ENCODE measurements at places on chromosomes 1 and 21.

- no peak for DNase-seq
These were observed 430 bp downstream of the BTG2 start for GRCh38 chr1:203305809-203306088.

GRCh38 chr21:44647222-44647552, 973 bp downstream of the KRTAP10-11 start:
- no peak for DNase-seq

DNA sequence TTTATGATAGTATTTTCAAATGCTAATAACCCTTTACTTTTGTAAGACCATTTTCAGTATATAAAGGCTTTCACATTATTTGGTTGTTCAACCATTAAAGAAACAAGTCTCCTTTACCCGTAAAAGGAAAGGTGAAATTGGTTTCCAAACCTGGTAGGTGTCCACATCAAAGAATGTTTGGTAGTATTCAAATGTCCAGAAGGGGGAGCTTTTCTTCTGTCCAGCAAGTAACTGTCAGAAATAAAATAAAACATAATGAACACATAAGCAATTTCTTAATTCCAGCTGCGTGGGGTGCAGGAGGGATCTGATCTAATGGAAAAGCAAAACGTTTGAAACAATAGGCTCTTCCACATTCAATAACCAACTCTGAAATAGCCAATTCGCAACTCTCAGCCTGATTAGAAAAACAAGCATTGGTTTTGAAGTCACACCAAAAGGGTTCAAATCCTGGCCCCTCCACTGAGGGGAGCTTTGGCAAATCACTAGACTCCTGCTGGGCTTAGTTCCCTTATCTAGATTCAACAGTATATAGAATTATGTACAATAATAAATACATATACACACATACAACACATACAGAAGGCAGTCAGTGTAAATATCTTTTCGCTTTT, 11.0 kb downstream of the YIPF1 start:
- DNase-seq = peak; percentile 76

DNA sequence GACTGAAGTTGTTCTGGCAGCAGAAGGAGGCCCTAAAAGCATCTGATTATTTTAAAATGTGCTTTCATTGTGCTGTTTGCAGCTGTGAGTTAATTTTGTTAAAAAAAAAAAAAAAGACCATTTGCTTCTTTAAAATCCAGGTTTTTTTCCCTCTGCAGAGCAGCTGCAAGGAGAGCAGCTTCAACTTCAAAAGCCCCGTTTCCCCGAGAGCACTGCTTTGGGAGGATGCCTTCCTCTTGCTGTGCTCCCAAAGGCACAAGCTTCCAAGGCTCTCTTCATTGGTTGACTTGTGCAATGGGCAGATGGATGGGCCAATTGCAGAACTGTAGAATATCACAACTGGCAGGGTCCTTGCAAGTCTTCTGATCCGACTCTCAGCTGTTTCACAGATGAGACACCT, 459.2 kb upstream of the PKN2 start:
- DNase-seq = no peak

DNA sequence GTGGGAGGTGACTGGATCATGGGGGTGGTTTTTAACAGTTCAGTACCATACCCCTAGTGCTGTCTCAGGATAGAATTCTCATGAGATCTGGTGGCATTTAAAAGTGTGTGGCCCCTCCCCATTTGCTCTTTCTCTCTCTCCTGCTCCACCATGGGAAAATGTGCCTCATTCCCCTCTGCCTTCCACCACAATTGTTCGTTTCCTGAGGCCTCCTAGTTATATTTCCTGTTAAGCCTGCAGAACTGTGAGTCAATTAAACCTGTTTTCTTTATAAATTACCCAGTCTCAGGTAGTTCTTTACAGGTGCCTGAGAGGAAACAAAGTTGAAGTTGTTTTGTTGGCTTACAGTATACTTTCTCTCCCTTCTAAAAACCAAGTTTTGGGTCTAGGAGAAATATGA, 23.1 kb upstream of the SLC22A15 start:
- no peak for DNase-seq

DNA sequence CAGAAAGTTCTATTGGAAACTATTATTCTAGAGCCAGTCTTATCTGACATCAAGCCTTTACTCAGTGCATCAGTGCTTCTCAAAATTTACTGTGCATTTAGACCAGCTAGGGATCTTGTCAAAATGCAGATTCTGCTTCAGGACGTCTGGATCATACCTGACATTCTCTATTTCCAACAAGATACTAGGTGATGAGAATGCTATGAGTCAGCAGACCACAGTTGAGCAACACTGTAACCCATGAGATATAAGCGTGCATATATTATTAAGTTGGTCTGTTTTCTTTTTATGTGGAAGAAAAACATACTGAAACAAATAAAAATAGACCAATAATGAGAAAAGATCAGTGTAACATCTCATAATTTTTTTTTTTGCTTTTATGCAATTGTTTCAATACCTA, 40.4 kb upstream of the KCNH1 start:
- DNase-seq = no peak

GRCh38 chr1:44531785-44532566, 126.9 kb downstream of the RNF220 start:
- peak; percentile 42 for DNase-seq

GRCh38 chr1:201877877-201878401, 10.8 kb upstream of the SHISA4 start:
- peak; percentile 77 for DNase-seq

GRCh38 chr21:45715441-45715840, 71.9 kb downstream of the PCBP3 start:
- DNase-seq = no peak

DNA sequence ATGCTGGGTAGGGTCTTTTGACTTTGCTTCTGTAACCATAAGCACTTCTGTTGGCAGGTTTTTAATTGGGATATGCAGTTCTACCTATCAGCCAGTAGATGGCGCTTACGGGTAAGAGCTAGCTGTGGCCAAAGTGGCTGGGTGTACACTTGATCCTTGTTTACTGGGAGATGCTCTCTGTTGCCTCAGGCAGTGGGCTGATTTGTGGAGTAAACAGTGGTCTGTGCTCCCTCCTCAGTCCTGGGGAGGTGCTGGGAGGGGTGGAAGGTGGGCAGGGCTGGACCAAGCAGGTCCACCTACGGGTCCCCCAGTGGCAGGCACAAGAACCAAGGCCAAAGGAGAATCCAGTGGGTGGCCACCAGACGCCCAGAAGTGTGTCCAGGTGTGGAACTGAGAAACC, 43.4 kb downstream of the RALGPS2 start:
- DNase-seq = peak; percentile 62

DNA sequence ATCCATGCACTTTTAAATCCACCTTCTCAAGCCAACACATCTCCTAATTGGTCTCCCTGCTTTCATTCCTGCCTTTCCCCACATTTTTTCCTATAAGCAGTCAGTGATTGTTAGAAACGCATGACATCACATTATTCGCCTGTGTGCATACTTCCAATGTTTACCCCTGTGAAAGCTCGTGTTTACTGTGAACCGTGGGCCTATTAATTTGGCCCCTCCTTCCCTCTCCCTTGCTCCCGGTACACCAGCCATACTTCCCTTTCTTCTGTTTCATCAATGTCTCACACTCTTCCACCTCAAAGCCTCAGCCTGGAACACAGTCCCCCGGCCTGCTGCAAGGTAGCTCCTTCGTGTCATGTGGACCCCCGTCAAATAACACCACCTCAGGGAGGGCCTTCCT, 9.1 kb downstream of the MTOR start:
- no peak for DNase-seq

DNA sequence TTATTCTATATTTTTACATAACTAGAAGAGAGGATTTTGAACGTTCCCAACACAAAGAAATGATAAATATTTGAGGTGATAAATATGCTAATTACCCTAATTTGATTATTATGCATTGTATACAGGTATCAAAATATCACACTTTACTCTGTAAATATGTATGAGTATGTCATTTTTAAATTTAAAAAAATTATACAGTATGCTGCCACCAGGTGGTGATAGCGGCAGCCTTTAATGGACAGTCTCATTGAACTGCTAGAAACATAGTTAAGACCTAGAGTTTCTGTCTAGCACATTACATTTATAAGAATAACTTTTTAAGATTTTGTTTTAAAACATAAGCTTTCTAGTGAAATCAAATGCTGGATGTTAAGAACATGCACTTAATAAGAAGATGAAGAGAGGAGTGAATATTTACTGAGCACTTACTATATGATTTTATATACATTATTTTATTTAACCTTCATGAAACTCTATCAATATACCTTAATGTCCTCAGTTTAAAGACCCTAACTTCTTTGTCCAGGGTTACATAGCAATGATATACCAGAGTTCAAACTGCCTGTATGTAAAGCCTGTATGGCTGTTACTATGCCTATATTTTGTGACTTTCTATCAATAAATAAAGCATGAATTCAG, 207.1 kb downstream of the NUF2 start:
- DNase-seq = peak; percentile 51

- peak; percentile 41 for DNase-seq
These were observed 27.4 kb downstream of the HIVEP3 start for GRCh38 chr1:41891199-41891896.

GRCh38 chr1:223700942-223701637, 11.2 kb upstream of the CAPN2 start:
- DNase-seq = peak; percentile 77

GRCh38 chr1:30511991-30512913, 211.1 kb downstream of the MATN1 start:
- no peak for DNase-seq

- no peak for DNase-seq
These were observed 38.2 kb downstream of the MATN1 start for GRCh38 chr1:30684881-30685795.

DNA sequence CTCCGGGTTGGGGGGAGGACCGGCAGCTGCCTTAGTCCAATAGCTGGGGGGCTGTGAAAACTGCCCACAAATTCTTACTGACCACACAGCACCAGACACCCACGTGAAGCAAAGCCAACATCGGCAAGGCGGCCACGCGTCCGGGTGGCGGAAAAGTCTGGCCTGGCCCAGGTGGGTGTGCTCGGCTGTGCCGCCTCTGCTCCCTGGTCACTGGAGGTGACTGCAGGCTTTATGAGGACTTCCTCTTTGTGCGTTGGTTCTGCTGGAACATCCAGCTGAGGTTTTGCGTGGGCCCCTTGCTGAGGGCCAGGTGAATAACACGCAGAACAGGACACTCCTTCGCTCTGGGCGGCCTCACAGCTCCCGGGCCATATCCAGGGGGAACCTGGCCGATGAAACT, 35.4 kb downstream of the FAAP20 start:
- DNase-seq = no peak

All from dermis blood vessel endothelial cell (primary cell).